ENCODE measurements at places on chromosomes 7 and 10.

DNA sequence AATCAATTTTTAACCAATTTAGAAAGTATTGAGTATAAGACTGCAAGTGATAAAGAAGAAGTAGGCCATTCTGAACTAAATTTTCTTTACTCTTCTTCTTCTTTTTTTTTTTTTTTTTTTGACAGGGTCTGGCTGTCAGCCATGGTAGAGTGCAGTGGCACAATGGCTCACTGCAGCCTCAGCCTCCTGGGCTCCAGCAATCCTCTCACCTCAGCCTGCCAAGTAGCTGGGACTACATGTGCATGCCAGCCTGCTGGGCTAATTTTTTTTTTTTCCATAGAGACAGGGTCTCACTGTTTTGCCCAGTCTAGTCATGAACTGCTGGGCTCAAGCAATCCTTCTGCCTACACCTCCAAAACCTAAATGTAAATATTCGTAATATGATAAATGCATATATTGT lies 63.2 kb downstream of the DGKB start:
- DNase-seq, result no peak

- no peak for DNase-seq
Measured at GRCh38 chr10:6204063-6204340, 1.3 kb downstream of the PFKFB3 start.

DNA sequence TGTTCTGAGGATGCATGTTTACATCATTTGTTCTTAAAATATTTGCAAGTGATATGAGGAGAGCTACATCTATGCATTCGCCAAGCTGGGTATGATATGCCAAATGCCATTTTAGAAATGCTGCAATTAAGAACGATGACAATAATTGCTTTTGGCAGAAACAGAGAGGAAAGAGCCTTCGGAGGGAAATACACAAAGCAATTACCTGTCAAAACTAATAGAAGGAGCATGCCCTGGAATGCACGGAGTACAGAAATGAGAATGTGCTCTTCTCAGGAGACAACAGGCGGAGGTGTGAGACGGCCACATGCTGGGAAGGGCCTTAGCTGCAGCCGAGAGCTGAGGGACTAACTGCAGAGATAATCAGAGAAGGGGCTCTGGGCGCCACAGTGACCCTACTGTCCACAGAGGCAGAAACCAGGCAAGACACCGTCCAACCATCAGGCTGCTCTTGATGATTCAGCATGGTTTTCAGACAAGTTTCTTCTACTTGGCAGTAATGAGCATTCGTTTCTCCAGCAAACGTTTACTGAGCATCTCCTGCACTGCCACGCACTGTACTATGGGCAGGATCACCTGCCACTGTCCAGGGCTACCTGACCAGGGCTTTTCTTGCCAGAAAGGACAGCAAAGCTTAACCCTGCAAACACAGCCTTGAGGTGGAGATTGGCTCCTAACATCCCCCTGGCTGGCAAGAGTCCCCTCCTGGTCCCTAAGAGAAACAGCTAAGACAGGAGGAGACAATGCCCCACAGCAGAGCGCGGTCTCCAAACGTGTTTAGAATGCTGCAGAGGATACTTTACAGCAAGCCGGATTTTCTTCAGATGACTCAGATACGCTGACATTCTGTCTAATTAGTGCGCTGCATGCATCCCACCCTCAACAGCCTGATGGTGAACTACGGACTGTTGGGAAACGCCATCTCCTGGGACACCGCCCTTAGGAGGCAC lies 18.1 kb downstream of the VIPR2 start:
- DNase-seq, result no peak

- DNase-seq, result no peak
Measured at GRCh38 chr10:46539596-46540411, 16.7 kb downstream of the GPRIN2 start.

- DNase-seq, result no peak
Measured at GRCh38 chr7:133554330-133554729, 301.5 kb downstream of the EXOC4 start.

GRCh38 chr10:98344589-98345038 lies 70.4 kb downstream of the PYROXD2 start:
- DNase-seq, result no peak

DNA sequence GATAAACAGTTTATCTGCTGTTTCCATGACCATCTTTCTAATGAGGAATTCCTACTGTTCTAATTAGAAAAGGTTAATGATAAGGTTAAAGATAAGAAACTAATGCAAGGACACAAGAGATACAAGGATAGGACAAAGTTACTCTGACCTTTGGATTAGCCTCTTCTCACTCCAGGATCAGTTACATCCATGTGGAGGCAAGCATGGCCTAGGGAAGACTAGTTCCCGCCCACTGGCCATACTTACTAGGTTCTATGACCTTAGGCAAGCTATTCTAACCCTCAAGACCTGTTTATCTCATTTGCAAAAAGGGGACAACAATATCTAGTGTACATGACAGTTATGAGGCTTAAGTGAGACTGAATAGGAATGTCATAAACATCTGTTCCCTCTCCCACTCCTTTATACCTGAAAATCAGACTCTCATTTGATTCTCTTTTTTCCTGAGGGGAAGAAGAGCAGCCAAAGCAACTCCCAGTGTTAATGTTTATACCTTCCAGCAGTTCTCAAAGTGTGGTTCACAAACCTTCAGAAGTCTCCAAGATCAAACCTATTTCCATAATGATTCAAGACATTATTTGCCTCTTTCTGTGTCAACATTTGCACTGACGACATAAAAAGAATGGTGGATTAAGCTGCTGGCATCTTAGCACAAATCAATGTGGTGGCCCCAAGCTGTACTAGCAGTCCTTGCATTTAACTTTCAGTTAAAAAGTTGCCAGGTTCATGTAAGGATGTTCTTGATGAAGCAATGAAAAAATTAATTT lies 72.0 kb downstream of the SRPK2 start:
- no peak for DNase-seq

- no peak for DNase-seq
Measured at GRCh38 chr10:25786161-25786560, 147.9 kb upstream of the MYO3A start.
